ENCODE measurements at places on chromosomes 7 and 10.

DNA sequence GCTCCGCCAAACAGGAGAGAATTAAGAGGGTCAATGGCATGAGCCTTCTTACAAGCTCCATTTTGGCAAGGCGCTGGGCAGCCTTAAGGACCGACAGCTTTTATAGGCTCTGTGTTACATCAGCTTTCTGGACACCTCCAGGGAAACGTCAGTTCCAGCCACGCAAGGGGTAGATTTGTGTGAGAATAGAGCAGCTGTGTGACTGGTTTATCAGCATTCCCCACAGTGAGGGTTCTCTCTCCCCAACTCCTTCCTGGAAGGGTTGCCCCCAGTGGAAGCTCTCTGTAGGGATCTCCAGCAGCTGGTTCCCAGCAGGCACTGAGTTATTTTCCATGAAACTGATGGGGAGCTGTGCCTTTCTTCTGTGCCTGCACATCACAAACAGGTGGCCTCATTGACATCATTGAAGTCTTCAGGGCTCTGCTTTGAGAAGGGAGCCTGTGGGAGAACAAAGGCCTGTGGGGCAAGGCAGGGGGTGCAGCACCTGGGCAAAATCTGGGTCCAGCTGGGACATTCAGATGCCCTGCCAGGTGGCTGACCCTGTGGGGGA lies at the start of gene CUZD1:
CUZD1 (minus strand) TSS at position 75 of the 550 bp plus-strand sequence; CDS start at position 61, 14 bp downstream.
- no peak for DNase-seq

- peak; percentile 36 for DNase-seq
These were observed 136.3 kb upstream of the TMEM72 start for GRCh38 chr10:44774676-44775401.

DNA sequence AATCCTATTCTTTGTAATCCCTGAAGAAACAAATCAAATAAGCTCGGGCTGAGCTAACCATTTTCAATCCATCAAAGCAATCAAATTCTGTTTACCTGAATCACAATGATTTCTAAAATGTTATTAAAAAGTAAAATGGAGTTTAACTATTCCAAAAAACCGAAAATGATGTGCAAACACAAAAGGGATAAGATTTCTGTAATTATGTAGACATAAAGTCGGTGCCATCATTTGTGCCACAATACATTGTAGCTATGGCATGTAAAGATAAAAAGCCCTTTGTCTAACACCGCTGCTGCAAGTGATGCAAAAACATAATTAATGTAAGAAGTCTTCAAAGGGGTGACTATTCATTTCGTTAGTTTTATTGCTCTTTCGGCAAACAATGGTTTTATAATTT lies 125.1 kb upstream of the FAM204A start:
- DNase-seq = no peak

DNA sequence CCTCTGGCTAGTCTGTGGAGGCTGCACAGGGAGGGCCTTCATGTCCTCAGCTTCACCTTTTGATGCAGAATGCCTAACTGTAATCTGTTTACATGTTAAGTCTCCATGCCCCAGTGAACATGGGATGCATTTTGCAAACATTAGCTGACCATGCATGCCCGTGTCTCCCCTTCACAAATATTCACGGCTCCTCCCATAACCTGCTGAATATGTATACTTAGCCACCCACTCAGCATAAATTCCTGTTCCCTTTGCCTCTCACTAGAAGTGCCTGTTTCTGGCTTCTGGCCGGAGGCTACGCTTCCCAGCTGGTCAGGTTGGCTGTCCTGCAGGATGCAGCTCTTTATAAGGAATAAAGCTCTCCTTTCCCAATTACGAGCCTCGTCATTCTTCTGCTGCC lies 552.7 kb downstream of the DNAJB6 start:
- DNase-seq = no peak

DNA sequence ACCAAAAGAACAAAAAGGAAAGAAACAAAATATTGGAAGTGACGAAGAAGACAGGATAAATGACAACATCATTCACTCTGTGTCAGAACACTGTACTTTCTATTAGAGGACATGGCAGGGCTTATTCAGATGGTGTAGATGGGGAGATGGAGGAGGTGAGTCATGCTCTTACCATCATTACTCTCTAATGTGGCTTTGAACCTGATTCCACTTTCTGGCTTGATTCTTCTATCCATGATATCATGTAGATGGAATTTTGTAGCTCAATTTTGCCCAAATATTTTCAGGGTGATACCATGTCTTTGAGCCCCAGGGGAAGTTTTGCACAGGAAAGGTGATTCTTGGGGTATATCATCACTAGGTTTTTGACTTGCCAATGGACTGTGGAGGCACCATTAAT lies 91.7 kb downstream of the CFAP58 start:
- peak; percentile 78 for DNase-seq

Data from astrocyte of the cerebellum (primary cell).